Stimulated activated CD8-positive, alpha-beta memory T cell treated with anti-CD3 and anti-CD28 coated beads, Interleukin-15, amount 100 ng/mL, for 1 hour (primary cell): ENCODE measurements at places on chromosomes 1 and 21.

GRCh38 chr1:16183765-16184556, 28.1 kb upstream of the EPHA2 start:
- DNase-seq, result no peak

- DNase-seq, result no peak
These were observed 228.5 kb downstream of the LRRC40 start for GRCh38 chr1:69976896-69977295.

DNA sequence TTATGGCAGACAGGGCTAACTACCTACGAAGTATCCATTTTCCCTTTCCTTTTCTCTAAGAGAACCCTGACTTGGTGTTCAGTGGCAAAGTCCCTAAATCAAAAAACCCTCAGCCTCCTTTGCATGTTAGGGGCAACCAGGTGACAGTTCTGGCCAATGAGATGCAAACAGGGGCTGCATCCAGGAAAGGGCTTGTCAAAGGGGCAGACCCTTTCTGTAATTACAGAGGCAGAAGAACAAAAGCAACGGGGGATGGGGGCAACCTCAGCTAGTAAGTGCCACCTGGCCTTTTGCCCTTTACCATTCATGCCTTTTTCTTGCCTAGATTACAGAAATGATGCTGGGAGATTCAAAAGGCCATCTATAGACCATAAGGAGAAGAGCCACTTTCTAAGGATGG, 34.4 kb downstream of the GLUL start:
- DNase-seq, result no peak

DNA sequence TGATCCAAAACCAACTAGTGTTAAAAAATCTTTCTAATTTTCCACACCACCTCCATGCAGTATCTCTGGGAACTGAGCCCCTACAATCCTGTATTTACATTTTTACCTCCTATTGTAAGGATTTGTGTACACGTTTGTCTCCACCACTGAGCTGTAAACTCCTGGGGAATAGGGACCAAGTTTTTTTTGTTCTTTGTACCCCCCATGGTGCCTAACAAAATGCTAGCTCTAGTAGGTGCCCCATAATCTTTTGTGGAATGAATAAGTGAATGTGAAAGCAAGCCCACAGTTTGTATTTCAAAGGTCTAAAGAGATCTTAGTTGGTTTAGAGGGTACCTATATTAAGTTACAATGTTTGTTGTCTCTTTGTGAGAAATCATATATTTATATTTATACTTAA, 879 bp upstream of the WLS start:
- no peak for DNase-seq

GRCh38 chr1:117735045-117735992, 129.5 kb downstream of the TENT5C start:
- no peak for DNase-seq

DNA sequence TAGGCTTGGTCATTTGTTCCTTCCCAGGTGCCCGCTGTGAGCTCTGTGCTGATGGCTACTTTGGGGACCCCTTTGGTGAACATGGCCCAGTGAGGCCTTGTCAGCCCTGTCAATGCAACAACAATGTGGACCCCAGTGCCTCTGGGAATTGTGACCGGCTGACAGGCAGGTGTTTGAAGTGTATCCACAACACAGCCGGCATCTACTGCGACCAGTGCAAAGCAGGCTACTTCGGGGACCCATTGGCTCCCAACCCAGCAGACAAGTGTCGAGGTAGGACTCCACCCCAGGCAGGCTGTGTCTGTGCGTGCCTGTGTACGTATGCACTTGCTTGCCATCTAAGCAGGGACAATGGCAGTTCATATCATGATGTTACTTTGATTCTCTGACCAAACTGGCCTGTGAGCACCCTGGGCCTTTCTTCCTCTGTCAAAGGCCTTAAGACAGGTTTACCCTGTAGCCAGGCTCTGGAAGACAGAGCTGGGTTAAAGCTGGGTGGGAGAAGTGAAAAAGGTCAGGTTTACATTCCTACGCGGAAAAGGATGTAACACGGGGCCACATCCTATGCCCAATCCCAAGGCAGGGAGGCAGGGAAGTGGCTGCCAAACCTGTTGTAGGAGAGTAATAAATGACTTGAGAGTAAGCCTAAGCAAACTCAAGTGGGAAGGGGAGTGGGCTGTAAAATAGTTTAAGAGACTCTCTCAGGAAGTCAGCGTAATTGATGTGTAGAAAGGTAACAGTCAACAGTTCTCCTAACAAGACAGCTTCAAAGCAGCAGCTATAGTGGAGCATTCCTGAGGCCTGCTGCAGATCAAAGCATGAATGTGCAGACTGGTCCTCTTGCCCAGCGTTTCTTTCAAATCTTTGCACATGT, 42.5 kb downstream of the LAMC2 start:
- DNase-seq, result no peak

- no peak for DNase-seq
These were observed 29.0 kb upstream of the FBXO28 start for GRCh38 chr1:224084867-224085266.

DNA sequence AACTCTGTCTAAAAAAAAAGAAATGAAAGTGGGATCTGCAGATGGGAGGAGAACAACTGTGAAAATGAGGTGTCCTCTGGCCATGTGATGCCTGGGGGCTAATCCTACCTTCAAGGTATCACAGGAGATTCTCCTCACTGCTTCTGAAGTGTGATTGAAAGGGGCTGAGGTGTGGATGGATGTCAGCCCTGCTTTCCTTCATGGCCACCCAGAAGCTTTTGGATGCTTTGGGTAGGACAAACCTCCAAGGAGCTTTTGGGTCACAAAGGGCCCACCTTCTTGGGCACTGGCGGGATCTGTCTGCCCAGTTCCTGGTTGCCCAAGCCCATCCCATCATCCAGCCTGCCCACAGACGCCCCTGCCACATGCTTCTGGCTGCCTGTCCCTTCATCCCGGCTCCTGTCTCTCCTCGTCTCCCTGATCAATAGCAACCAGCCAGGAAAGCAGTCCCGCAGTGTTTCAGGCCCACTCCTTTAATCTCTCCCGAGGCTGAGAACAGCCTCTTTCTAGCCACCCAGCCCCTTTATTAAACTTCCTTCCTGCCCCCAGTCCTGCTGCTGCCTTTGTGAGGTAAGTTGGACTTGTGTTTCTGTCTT, 87.2 kb downstream of the MAN1C1 start:
- no peak for DNase-seq

DNA sequence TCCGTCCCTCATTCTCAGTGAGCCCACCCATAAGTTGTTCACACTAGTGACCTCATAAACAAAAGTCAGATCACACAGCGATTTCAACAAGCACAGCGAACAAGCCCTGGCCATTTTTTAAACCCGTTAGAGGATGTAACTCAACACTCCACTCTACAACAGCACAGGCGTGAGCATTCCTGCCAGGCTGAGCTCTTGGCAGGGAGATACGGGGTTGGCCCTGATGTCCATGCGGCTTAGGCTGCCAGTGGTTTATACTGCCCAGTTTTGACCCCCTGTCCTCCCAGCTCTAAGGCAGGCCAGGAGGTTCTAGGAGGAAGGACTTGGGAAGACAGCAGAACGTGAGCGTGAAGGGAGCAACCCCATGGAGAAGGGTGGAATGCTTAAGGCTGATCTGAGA, 35.0 kb downstream of the PARP1 start:
- DNase-seq, result no peak

GRCh38 chr1:2391931-2392509, 379 bp downstream of the RER1 start:
- no peak for DNase-seq

DNA sequence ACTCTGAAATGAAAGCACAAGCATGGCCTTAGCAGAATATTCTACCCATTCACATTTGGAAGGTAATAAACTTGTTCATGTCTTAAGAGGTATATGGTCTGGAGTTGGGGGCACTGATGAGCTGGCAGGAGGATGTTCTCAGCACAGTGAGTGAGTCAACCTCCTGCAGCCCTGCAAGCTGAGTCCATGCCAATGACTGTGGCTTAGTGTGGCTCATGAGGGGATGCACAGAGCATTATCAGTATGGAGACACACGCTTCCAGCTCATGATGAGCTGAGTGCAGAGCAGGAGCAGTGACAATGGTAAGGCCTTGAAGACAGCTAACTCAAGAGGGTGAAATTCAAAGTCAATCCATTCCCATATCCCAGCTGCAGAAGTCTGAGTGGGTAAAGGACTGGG, 102.3 kb downstream of the TNFSF18 start:
- no peak for DNase-seq

DNA sequence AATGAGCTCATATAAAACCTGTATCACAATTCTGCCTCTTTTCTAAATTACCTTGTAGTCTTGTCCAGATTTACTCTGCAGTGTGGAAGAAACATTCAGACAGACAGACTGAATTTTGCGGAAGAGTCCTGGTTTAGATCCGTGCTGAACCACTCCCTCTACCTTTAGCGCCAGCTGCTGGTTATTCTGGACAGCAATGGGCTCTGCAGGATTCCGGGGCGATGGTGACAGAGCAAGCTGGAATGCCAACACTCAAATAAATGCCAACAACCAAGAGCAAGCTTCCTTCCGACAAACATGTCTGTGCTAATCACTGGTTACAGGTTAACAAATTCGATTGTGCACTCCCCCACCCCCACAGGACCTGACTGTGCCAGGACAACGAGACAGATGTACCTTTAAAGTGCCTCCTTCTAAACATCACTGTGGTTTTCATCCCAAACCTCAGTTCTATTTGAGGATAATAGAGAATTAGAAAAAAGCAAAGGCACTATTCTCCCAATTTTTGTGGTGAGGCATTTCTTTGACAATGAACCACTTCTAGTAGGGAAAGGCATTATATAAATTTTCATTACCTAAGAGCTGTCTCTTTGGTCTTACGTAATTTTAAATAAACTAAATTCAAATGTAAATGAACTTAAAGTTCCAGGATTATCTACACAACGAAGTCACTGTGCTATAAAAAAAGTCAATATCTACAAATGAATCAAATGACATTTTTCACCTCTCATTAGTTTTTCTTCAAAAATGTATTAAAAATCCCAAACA, 90.4 kb downstream of the INTS7 start:
- DNase-seq, result no peak

DNA sequence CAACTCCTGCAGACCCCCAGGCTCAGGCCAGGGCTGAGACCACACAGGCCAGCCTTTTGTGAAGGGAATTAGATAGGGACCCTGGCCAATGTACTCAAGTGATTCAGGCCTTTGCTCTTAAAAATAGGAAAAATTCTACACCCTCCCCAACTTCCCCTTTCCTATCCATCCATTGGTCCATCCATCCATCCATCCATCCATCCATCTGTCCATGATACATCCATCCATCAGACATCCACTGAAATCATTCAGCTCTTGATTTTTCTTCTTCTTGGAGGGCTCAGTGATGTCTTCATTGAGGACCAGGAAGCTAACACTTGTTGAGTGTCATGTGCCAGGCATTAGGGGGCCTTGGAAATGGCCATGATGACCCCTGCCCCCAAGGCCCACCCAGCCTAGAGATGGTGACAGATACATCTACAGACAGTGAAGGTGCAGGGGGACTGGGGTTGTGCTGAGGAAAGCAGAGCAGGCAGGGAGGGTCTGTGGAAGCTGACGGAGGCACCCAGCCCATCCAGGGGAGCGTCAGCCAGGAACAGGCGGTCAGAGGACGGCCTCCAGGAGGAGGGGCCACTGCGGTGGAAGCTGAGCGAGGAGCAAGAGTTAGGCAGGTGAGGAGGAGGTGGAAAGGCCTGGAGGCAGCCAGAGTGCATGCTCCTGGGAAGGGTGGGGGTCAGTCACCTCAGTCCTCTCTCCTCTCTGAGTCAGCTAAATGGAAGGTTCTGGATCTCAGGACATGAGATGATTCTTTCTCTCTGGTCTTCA, 81.9 kb downstream of the EPHB2 start:
- DNase-seq, result no peak

DNA sequence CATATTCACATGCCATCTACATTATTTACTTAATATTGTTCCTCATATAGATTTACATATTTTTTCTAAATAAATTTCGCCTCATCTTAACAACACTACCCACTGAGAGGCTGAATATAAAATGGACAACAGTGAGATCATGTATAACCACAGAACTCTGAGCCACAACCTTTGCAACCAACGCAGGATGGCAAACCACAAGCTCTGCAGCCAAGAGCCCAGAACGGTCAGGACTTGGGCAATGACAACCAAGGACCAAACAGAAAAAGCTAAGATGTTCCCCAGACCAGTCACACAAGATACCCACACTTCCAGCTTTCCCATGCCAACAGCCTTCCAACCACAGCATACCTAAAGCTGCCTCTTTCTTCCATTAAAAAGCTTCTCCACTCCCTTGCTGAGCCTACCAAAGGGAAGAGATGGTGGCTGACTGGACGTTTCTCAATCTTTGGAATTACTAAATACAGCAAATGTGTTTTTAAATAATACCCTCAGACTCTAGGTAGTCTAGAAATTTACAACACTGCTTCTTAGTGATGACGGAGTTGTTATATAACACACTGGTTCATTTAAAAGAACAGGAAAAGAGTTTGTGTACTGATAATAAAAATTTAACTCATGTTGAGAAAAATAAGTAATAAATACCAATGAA, 117.9 kb downstream of the AKT3 start:
- DNase-seq, result no peak

- DNase-seq, result no peak
These were observed 77.3 kb downstream of the RPE65 start for GRCh38 chr1:68372487-68372886.

GRCh38 chr1:86826856-86827255, 87.1 kb downstream of the SELENOF start:
- DNase-seq, result no peak

- DNase-seq, result no peak
These were observed 81.1 kb downstream of the LHX4 start for GRCh38 chr1:180311011-180311730.

- no peak for DNase-seq
These were observed 14.8 kb upstream of the SLC27A3 start for GRCh38 chr1:153760440-153760839.

GRCh38 chr21:36059823-36060158, 535 bp downstream of the SETD4 start:
- no peak for DNase-seq

GRCh38 chr21:33496345-33496744, 4.8 kb upstream of the DNAJC28 start:
- DNase-seq, result no peak

GRCh38 chr1:177145106-177146070, 19.1 kb downstream of the ASTN1 start:
- no peak for DNase-seq

GRCh38 chr1:53625049-53625448, 113.9 kb downstream of the GLIS1 start:
- DNase-seq, result no peak

GRCh38 chr1:31712068-31712467, 8.3 kb upstream of the COL16A1 start:
- DNase-seq, result no peak

DNA sequence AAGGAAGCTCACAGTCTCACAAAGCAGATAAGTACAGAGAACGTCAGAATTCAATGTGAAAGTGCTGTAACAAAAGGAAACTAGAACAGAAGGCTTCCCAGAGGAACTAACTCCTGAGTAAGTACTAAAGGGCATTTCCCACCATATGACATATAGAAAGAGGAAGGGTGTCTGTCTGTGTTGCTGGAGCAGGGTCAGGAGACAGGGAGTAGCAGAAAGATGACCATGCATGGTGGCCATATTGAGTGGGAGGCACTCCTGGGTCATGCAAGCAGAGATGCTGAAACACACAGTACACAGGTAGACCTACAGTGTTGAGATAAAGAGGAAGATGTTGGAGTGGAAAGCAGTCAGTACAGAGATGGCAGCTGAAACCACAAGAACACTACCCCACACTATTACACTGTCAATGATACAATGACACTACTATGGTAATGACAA, 47.3 kb downstream of the SLC25A24 start:
- DNase-seq, result no peak

- no peak for DNase-seq
These were observed 9.6 kb downstream of the PTPRU start for GRCh38 chr1:29245876-29246275.
